ENCODE measurements at places on chromosomes 11 and 22.

- no peak for DNase-seq
Measured at GRCh38 chr11:30511408-30511807, 74.7 kb downstream of the MPPED2 start.

GRCh38 chr11:79481795-79482194, 41.0 kb upstream of the TENM4 start:
- DNase-seq = no peak

- no peak for DNase-seq
Measured at GRCh38 chr22:34072585-34072984, 152.3 kb upstream of the LARGE1 start.

GRCh38 chr11:77199137-77199745, 71.2 kb downstream of the MYO7A start:
- DNase-seq = no peak

DNA sequence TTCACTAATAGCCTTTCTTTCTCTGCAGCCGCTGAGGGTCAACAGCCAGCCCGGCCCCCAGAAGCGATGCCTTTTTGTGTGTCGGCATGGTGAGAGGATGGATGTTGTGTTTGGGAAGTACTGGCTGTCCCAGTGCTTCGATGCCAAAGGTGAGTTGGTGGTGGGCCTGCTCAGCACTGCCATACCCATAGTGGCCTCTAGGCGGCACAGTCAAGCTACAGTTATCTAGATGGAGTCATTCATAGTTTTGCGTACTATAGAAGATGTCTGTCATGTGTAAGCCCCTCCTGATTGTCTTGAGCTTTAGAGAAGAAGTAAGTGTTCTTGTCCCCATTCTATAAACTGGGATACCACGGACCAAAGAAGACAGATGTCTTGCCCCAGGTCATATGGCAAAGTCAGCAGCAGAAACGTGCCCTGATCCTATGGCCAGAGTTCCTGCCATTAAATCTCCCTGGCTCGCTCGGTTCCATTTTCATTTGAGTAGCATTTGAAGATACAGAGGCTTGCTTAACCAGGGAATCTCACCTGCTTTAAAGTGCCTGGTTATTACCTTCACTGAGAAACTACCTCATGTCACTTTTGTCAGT, 42.1 kb upstream of the CRTAM start:
- peak; percentile 49 for DNase-seq

DNA sequence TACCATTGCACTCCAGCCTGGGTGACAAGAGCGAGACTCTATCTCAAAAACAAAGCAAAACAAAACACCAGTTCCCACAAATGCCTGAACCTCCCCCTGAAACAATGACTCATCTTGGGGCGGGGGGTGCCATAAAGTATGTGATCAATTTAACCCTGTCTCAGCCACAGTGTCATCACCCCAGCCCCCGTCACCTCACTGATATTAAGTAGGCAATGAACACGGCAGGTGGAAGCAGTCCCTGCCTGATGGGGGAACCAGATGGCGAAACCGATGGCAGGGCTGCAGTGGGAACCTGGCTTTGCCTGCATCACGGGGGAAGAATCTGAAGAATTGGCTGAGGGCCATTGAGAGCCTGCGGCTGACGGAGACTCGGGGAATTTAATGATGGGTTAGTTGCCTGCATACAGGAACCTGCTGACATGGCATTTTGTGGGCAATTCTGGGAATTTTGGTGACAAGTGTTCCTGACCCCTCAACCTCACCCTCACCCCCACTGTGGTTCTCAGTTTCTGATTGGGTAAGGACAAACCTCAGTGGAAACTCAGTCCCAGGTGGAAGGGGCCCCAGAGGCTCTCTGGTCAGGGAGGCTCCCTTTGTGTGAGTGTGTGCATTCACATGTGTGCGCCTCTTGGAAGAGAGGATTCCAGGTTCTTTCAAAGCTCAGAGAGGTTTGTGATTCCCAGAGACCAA, 39.1 kb upstream of the SHISAL1 start:
- no peak for DNase-seq

DNA sequence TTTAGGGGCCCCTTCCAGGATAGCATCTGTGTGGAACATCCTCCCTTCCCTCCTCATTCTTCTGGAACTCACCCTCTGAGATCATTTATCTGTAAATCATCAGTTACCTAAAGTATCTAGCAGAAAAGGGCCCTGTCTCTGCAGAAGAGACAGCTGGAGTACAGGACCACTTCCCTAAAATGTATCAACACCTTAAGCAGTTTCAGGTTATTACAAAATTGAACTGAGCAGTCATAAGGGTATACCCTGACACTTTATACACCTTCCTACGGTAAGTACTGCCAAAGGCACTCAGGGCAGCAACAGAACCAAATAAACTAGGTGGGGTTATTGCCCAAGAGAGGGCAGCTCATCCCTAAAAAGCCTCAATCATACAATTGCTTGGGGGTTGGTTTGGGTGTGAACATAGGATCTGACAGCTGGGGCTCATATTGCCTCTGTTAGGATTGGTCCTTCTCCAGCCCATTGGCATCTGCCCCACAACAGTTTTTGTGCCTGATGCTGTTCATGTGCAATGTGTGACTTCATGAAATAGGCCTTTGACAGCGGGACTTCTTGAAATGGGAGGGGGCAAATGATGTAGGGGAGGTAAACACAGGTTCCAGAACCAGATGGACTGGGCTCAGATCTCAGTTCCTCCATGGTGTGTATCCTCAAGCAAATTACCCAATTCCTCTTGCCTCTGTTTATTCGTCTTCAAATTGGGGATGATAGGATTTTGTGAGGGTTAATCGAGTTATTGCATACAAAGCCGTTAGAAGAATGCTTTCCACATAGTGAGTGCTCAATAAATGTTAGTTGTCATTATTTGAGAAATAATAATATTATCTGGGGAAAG, 2.9 kb downstream of the POU2AF3 start:
- DNase-seq = no peak

Measured in stimulated activated CD8-positive, alpha-beta memory T cell treated with anti-CD3 and anti-CD28 coated beads, Interleukin-4, amount 100 ng/mL, for 1 hour (primary cell).